ENCODE measurements at places on chromosomes 5 and 9.

- DNase-seq: no peak
Measured at GRCh38 chr5:92613546-92613945, 967.5 kb downstream of the NR2F1-AS1 start.

- DNase-seq: no peak
Measured at GRCh38 chr5:31397926-31398557, 133.9 kb downstream of the DROSHA start.

- no peak for DNase-seq
Measured at GRCh38 chr9:126261584-126262356, 64.9 kb upstream of the MVB12B start.

DNA sequence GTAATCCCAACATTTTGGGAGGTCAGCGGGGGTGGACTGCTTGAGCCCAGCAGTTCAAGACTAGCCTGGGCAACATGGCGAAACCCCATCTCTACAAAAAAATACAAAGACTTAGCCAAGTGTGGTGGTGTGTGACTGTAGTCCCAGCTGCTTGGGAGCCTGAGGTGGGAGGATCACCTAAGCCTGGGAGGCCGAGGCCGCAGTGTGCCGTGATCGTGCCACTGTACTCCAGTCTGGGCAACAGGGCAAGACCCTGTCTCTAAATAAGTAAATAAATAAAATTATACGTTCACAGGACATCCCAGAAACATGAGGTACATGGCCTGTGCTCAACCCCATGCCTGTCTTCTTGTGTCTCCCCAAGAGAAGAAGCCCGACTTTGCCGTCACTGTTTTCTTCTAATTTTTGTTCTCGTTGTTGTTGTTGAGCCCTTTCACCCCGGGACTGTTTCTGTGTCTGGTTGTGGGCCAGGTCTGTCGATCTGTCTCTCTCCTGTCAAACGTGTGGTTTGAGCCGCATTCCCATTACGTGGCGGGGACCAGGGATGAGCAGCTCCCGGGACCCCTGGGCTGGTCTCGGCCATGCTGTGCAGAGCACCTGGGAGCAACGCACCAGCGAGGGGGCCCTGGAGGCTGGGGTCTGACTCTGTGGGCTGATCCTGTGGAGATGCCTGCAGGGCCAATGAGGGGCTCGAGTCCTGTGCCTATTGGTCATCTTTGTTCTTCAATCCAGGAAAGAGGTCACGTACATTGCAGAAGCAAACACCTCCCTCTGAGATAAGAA lies 32.2 kb downstream of the NACC2 start:
- DNase-seq: no peak

DNA sequence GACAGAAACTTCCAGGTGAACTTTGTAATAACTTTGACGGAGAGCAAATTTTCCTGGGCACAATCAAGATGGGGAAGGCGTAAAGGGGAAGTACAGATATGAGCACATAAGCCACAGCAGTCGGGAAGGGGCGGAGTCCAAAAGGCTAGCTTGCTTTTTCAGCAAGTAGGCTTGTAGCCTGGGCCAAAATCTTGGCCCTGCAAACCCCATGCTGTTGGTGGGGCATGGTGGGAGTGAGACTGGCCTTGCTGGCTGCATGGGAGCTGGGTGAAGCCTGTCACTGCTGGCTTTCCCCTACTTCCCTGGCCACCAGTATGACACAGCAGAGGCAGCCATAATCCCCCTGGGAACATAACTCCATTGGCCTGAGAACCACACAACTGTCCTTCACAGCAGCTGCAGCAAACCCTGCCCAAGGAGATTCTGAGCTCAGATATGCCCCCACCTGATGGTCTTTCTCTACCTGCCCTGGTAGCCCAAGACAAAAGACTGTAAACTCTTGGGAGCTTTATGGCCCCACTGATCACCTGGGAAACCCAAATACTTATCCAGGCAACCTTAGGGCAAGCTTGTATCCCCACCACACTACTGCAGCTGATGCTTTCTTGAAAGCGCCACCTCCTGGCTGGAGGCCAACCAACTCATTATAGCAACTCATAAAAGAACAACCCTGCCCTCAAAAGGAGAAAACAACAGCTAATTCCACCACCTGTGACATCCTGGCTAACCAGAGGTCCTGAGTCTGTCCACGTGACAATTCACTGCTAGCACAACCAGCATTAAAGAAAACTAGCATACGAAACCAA lies 24.0 kb downstream of the DCTN4 start:
- DNase-seq: no peak

GRCh38 chr5:40416098-40416497 lies 263.6 kb upstream of the PTGER4 start:
- no peak for DNase-seq

DNA sequence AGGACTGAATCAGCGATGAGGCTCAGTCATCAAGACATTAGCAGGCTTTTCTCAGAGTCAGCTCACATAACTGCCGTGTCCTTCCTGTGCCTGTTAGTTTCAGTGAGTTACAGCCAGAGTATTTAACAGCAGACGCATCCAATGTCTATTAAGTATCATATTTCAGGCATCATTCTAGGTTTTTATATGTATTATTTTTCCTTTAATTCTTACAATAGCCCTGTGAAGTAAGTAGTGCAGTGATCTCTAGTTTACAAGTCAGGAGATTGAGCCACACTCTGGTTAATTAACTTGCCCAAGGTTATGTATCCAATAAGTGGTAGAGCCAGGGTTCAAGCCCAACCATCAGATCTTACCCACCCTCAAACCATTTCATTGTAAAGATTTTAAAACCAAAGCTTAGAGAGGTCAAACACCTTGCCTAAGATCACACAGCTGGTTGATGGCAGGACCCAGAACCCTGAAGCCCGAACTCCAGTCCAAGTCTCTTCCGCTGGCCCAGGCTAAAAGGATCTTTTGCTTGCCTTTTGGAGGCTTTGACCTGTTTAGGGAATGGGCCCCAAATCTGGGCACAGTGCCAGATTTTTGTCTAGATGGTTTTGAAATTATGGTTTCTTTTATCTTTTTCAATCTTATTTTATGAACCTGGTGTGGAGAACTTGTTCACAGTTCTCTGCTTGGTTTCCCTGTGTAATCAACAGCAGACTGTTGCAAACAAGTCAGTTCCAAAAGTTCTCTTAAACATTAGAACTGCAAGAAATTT lies 261.2 kb upstream of the CLINT1 start:
- no peak for DNase-seq

- no peak for DNase-seq
Measured at GRCh38 chr5:55816342-55816741, 34.8 kb upstream of the IL31RA start.

DNA sequence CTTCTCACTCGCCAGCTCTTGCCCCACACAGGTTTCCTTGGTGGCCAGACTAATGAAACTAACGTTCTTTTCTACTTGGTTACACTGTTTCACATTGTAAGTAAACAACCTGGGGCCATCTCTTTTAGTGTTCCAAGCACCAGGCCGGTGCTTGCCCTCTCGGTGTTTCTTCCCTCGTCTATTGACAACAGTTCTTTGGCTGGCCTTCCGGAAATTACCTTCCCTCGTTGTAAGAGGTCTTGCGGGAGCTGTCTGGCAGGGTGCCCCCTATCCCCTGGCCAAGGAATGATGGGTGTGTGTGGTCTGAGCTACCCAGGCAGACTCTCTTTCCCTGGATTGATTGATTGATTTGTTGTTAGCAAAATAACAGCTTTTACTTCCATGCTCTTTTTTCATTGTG lies 918 bp upstream of the MYMK start:
- no peak for DNase-seq

DNA sequence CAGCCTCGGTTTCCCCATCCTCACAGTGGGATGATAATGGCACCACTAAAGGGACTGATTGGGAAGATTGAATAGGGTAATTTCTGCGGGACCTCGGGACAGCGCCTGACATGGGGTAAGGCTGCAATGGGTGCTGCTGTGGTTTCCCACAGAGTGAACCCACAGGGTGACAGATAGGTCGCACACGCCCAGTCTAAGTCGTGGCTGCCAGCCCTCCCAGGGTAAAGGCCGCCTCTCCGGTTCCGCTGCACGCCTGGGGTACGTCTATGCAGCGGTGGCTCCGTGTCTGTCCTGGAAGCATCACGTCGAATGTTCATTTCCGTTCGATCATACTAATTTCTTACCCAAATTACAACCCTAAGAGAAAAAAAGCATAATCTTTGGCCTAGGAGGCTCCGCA lies 631 bp downstream of the CFAP77 start:
- no peak for DNase-seq

DNA sequence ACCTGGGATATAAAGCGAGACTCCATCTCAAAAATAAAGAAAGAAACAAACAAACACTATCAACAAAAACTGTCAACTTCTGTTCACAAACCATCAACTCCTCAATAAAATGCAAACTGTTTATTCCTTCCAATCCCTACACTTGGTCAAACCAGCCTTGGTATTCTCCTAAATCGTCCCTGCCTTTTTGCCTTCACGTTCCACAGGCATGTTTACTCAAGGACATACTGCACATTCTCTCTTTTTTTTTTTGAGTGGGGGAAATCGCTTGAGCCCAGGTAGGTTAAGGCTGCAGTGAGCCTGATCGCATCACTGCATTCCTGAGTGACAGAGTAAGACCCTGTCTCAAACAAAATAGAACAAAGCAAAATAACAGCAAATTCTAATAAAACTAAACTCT lies 13.0 kb downstream of the UBAP2 start:
- DNase-seq: no peak

GRCh38 chr9:99556998-99557397 lies 264.7 kb upstream of the NR4A3 start:
- no peak for DNase-seq

Measured in frontal cortex (tissue), 4 donors.